HCT116 (cell line): ENCODE measurements at places on chromosomes 4 and X.

DNA sequence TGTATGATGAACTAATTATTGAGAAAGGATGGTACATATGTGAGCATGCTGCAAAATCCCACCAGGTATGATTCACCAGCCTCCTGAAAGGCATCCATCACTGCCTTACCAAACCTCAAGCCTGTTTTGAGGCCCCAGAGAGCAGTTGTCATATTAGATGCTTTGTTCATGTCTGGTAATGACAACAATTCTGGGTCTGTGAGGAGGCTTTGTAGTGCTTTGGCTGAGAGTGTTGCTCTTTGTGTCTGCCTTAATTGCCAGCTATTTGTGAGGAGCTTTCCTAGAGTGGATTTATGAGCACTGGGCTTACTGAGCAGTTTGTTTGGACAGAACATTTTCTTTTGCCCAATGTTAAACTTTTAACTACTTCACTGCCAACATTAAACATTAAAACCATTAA is 69.2 kb downstream of the HEPH start:
- DNase-seq, result no peak

GRCh38 chr4:166341992-166342391 is 469.0 kb downstream of the TLL1 start:
- no peak for DNase-seq

- DNase-seq, result no peak
Observed at GRCh38 chrX:39137363-39137954, 336.2 kb downstream of the MID1IP1 start.

DNA sequence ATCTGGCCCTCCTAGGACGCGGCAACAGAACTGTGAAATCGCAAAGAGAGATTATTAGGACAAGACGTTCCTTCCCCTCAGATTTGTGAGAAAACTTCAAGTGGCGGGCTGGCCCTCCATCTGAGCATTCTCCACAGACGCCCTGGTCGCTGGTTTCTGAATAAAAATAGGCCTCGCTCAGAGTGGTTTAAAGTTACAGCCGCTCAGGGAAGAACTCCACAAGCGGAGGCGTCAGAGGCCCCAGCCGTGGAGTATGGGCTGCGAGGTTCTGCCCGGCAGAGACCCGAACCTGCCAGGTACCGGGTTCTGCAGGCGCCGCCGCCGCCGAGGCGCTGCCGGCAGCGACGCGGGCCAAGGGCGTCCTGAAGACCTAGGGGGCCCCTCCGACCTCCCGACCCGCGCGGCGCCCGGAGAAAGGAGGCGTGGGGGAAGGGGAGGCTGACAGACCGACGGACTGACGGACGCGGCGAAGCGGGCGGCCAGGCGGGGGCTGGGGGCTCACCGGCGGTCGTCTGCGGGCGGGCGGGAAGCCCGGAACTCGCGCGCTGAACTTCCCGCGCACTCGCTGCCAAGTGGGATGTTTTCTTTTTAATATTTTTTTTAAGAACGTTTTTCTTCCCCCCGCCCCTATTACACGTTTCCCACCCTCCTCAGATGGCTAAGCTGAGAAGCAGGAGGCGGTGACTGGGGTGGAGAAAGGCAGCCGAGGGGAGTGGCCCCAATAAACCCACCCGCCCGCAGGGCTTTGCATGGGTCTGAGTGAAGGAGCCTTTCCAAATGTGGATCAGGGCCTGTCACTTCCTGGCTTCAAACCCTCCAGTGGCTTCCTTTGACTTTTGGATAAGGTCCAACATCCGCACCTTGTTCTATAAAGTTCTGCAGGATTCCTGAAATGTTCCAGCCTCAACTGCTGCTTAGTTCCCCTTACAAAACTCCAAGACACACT is at the start of gene PABPC4L:
PABPC4L (minus strand) TSS at position 574 of the 946 bp plus-strand sequence. CDS start 770 bp downstream, outside the sequence.
- no peak for DNase-seq

- DNase-seq, result no peak
Observed at GRCh38 chr4:37723067-37723466, 36.9 kb upstream of the RELL1 start.
